ENCODE measurements at places on chromosomes 12 and 14.
A peak's percentile ranks its signal among the peaks of the same experiment; 100 is the strongest.

- no peak for DNase-seq
These were observed 62.2 kb downstream of the BMP4 start for GRCh38 chr14:53894456-53894855.

DNA sequence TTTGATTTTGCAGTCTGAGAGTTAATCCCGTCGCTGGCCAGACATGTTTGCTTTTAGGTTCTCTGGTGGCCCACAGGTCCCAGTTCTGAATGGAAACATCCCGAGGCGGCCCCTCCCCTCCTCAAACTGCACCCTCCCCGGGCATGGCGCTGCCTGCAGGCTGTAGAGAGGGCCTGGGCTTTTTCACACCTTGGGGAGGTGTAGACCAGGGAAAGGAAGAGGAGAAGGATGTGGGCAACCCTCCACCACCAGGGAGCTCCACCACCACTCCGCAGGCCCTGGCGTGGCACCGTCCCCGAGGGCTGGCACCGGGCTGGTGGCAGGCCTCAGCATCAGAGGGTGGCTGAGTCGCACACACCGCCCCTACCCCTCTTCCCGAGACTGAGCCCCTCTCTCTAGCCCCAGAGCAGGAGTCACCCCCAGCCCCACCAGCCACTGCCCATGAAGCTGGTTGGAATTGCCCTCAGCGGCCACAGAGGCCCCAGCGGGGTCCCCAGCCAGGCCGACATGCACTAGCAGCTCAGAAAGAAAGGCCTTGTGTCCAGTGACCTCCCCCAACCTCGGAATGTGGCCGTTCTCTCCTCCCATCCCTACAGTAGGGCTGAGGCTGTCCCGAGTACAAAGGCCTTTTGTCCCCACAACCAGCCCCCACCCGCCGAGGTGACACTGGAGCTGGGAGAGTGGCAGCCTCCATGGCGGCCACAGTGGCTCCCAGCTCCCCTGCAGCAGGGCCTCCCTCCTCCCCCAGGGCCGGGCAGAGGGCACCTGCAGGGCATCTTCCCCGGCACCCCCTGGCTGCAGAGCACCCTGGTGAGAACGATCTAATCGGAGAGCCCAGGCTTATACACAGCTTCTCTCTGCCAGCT, 23.5 kb upstream of the INF2 start:
- DNase-seq: no peak

GRCh38 chr12:111330800-111331752, 37.8 kb downstream of the PHETA1 start:
- DNase-seq: peak; percentile 35

DNA sequence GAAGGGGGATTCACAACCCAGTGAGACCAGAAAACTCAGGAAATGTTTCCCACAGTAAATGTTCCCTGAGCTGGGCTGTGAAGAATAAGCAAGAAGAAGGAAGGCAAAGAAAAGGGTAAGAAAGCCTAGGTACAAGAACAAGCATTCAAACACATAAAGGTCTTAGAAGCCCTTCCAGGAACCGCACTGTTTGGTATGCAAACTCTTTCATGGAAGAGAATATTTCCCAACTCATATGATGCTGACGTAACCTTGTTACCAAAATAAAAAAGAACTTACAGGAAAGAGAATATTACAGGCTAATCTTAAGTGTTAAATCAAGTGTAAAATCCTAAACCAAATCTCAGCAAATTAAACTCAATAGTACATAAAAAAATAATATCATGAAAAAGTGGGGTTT, 23.6 kb downstream of the MED6 start:
- DNase-seq: no peak

- no peak for DNase-seq
These were observed 179.0 kb downstream of the RASSF9 start for GRCh38 chr12:85657251-85657650.

DNA sequence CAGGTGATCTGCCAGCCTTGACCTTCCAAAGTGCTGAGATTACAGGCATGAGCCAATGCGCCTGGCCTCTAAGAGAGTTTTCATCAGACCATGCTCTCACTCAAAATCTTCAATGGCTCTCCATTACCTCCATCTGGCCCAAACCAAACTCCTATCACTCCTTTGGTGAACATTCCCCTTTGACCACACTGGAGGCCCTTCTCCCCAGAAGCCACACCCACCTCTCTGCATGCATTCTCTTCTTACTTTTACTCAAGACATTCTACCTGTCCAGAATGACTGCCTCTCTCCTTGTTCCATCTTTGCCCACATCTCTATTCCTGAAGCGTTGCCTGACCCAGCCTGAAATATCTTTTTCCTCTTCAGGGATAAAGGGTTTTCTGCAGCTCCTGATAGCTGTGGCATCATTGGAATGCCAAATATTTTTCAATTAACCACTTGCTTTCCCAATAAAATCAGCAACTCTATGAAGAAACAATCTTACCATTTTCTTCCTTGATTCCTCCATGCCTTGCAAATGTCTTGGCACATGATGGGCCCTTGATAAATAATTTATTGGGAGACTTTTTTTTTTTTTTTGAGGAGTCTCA, 15.5 kb downstream of the PLEK2 start:
- no peak for DNase-seq
